ENCODE measurements at places on chromosomes 11 and 22.

- no peak for DNase-seq
Observed at GRCh38 chr22:46755525-46755924, 6.9 kb upstream of the TBC1D22A start.

- no peak for DNase-seq
Observed at GRCh38 chr11:46009647-46010046, 87.2 kb downstream of the LARGE2 start.

- DNase-seq: no peak
Observed at GRCh38 chr11:112485280-112485679, 224.6 kb upstream of the PLET1 start.

- DNase-seq: no peak
Observed at GRCh38 chr11:131378931-131379330, 8.5 kb downstream of the NTM start.

DNA sequence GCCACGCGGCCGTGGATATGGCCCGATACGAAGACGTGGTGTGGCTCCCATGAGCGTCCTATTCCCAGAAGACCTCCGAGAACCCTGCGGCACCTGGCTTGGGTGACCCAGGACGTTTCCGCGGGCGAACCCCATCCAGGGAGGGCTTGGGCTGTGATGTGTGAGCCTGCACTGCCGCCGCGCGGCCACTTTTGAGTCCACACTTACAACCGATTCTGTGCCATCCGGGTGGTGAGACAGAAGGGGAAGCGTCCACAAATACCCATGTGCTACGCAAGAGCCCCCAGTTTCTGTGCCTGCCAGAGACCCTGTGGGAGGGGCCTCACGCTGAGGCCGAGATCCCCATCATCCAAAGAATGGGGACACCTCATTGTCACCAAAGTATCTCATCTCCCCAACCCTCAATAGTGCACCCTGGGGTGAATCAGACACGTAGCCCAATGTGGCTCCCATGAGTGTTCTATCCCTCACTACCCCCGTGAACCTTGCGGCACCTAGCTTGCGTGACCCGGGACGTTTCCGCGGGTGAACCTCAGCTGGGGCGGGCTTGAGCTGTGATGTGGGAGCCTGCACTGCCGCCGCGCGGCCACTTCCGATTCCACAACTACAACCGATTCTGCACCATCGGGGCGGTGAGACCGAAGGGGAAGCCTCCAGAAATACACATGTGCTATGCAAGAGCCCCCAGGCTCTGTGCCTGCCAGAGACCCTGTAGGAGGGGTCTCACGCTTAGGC, 4.6 kb upstream of the H19 start:
- DNase-seq: no peak

DNA sequence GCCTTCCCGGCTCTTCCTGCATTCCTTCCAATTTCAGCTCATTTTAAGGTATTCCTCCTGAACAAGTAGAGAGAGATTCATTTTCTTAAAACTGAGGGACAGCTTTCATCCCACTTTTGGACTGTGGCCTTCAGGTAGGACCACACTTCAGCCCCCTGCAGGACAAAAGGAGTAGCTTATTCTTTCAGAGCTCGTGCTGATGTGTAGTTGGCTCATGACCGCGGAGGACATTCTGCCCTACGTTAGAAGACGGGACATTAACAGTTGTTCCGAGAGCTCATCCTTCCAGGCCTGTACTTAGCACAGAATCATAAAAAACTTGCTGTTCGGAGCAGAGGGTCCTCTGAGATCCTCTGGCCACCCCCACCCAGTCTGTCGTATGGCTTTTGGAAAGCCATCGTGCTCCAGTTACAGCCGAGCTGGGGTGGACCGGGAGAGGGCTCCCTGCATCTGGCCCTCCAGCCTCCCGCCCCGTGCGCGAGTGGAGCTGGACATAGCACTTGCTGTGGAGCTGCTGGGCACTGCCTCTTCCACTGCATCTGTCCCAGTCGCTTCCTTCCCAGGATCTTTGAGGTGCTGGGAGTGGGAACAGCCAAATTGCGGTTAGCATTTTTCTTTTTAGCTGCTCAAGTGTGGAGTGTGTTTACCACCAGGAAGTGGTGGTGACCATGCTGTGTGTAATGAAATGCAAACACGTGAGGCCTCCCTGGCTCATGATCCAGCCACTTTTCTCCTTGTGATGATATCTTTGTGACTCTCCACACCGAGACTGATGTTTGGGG, 250.3 kb downstream of the TBC1D22A start:
- DNase-seq: peak; percentile 6

- DNase-seq: no peak
Observed at GRCh38 chr22:46280999-46281623, 13.3 kb downstream of the TTC38 start.

DNA sequence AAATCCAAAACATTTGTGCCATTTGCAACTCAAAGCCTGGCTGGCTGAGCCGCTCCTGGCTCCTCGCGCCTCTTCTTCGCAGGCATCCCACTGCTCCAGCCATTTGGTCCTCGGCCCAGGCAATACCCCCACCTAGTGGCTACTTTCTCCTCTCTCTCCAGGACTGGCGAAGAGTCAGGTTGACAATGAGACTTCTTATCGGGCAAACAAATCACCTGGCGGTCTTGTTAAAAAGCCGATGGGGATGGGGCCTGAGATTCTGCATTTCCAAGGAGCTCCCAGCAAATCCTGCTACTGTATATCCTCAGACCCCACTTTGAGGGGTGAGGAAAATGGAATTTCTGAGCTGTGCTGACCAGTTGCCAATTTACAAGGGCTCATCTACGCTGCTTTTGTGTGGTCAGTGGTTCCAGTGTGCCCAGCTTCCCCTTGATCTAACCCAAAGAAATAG, 89.0 kb downstream of the ISX start:
- peak; percentile 60 for DNase-seq

- DNase-seq: no peak
Observed at GRCh38 chr22:46629291-46629690, 9.1 kb downstream of the GRAMD4 start.

DNA sequence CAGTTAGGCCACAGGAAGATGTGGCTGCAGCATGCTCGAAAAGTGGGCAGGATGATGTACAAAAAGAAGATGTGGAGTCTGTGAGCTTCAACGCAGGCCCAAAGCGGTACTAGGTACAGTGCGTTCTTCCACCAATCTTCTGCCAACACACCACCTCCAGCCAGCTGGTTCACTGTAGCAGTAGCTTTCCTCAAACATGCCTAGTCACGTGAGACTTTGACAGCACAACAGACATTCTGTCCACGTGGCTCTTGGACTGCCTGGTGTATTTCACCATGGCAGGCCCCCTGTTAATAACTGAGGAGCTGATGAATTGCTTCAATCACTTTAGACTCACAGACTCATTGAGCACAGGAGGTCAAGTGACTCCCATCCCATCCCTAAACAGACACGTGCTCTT, 14.1 kb downstream of the SYN3 start:
- DNase-seq: no peak

GRCh38 chr11:31689559-31689958, 121.6 kb downstream of the PAX6 start:
- no peak for DNase-seq

- DNase-seq: no peak
Observed at GRCh38 chr11:73971175-73971719, 11.4 kb downstream of the UCP2 start.

DNA sequence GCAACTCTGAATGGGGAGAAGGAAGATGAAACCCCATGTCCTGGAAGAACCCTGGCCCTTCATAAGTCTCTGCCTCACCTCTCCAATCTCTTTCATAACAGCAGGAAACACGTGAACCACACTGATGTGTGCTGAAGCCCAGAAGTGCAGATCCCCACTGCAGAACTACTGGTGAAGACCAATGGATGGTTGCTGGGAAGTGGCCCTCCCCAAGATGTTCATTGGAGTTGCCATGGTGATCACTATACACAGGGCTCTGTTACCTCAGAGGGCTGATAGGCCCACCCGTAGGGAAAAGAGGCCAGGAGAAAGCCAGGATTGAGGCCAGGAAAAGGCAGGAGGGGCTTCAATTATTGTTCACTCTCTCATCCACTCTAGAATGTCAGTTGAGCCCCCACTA, 11.6 kb downstream of the TST start:
- DNase-seq: no peak

DNA sequence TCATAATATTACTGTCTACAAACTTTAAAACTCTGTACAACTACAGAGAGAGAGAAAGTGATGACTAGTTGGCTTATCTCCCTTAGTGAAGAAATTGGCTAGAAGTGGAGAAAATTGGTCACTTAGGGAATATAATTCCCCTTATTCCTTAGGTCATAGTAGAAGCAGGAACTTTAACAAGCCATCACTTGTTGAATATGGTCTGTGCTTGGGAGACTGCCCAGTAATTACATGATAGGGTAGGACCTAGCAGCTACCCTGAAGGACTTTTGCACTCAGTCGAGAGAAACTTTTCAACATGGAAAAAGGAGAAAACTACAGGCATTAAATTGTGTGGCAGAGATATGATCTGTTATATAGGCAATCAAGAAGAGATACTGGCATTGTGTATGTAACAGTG, 576.5 kb upstream of the CCDC90B start:
- DNase-seq: no peak

DNA sequence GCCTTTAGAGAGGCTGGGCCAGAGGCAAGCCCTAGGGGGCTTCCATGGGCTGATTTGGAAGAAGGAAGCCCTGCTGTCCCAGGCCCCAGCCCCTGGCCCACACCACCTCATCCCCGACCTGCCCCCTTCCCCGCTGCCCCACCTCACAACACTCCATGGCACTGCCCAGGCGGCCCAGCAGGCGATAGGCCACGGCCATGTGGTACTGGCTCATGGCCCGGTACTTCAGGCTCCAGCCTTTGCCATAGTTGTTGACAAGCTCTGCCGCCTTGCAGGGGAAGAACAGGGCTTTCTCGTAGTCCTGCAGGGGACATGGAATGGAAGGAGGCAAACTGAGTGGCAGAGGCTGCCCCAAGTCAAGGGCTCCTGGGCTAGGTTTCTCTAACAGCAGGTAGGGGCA, 6.4 kb downstream of the RAPSN start:
- DNase-seq: no peak

DNA sequence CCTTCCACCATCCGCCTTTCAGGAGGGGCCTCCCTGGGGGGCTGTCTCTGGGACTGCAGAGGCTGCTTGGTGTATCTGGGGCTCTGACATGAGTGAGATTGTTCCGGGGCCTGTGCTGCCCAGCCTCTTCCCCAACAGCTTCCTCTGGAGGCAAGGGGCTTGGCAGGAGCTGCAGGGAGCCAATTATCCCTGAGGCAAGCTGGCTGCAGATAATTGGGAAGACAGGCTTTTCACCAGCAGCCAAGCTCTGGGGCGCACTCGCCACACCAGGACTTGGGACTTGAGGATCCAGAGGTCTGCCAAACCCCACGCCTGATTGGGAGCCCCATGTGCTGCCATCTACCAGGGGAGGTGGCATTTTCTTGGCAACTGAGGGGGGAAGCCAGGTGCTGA, 15.6 kb upstream of the RTN4R start:
- no peak for DNase-seq

- peak; percentile 11 for DNase-seq
Observed at GRCh38 chr11:16338393-16338792, 18.0 kb downstream of the SOX6 start.

GRCh38 chr22:33841281-33842005, 78.8 kb downstream of the LARGE1 start:
- DNase-seq: no peak

DNA sequence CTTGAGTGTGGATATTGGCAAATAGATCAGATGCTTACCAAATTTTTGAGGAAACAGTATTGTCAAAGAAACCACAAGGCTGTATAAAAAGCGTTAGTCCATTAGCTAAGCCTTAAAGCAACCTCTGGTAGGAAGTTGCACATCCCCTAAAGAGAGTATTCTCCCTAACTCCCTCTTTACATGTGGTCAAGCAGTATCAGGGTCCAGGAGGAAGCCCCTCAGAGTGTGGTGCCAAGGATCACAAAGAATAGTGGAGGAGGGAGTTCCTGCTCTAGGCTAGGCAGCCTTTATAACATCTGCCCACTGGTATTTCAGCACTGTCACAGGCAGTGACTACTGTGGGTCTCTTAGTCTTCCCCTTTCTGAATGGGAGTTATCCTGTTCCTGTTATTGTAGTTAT, 18.8 kb upstream of the AMPD3 start:
- no peak for DNase-seq

- no peak for DNase-seq
Observed at GRCh38 chr11:118696673-118697226, 17.3 kb upstream of the TREH start.

GRCh38 chr11:100930185-100930778, 199.3 kb downstream of the PGR start:
- DNase-seq: peak; percentile 67

DNA sequence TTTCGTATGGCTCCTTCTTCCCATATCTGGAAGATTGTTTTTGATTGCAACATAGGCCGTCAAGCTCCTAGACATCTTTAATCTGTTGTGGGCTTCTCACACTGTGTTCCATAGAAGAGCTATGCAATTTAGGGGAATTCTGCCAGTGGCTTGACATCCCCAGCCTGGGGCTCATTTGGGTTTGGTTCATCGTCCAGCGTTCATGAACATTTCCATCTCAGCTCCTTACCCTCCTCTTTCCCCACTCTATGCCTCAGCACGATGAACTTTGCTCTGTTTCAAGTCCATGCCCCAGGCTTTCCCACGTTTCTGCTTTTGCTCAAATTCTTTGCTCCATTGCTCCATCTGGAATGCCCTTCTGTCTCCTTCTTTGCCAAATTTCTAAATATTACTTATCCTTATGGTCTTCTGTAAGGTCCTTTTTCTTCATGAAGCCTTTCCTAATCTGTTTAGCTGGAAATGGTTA, 26.1 kb upstream of the CLMP start:
- no peak for DNase-seq

GRCh38 chr11:12864316-12865156, 144.6 kb upstream of the RASSF10 start:
- DNase-seq: no peak

- DNase-seq: no peak
Observed at GRCh38 chr22:39645532-39645931, 75.0 kb downstream of the CACNA1I start.

- DNase-seq: no peak
Observed at GRCh38 chr11:117419482-117420142, 92.0 kb downstream of the CEP164 start.

GRCh38 chr11:35142481-35143075, 3.6 kb downstream of the CD44 start:
- DNase-seq: peak; percentile 48

DNA sequence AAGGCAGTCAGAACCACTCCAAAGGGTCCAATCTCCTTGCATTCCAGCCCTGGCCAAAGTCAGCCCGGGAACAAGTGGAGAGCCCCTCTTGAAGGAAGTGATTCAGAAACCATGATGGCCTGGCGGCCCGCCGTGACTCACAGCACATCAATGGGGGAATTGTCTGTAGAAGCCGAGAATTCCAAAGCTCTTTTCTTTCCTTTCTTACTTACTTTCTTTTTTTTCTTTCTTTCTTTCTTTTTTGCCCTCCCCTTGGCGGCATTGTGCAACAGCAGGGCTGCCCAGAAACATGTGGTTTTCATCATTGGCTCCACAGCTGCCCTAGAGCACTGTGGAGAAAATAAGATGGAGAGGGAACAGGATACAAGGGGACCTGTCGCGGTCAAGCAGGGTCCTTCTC, 140.2 kb upstream of the TIMP3 start:
- DNase-seq: peak; percentile 24

Data from ACHN (cell line).